ENCODE measurements at places on chromosomes 6 and 20.

- DNase-seq = no peak
These were observed 36.9 kb downstream of the TRPC4AP start for GRCh38 chr20:35055445-35056276.

DNA sequence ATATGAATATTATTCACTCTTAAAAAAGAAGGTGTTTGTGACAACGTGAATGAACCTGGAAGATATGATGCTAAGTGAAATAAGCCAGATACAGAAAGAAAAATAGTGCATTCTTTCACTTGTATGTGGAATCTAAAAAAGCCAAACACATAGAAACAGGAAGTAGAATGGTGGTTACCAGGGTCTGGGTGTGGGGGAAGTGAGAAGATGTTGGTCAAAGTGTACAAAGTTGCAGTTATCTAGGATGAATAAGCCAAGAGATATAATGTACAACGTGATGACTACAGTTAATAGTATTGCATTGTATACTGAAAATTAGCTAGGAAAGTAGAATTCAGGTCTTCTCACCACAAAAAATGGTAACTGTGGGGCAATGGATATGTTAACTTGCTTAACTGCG, 151.1 kb upstream of the HCRTR2 start:
- no peak for DNase-seq

DNA sequence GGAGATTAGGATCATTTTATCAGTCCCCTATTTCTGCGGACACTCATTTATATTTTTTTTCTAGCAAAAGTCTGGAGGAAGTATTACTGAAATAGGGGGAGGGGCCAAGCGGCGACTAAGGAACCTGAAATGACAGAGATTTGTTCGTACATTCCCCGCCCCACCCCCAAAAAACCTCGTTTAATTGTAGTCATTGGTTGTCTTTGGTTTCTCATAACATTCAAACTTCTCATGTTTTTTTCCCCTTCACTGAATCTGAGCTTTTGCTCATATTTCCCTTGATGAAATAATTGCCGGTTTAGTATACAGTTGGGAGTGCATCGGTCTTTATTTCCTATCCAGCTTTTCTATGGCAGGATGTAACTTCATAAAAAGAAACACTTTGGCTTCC, 768 bp upstream of the FYN start:
- peak; percentile 81 for DNase-seq

GRCh38 chr6:52981222-52981900, 13.7 kb downstream of the GSTA4 start:
- no peak for DNase-seq

GRCh38 chr6:151993364-151993763, 185.9 kb downstream of the ESR1 start:
- no peak for DNase-seq

DNA sequence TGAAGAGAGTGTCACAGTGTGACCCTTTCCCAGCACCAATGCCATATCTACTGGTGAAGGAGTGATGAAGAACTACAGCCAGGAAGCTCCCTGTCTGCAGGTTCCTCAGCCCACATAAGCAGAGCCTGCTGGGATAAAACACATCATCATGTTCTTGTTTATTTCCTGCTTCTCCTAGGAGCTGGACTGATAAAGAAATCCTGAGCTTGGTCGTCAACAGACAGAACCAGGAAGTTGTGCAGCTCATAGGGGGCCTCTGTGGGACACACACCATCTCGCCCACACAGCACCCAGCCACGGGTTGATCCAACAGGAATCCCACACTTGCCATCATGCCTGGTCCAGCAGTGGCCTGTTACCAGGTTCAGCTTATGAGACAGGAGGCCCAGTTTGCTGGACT, 2.8 kb upstream of the CSTL1 start:
- peak; percentile 20 for DNase-seq

DNA sequence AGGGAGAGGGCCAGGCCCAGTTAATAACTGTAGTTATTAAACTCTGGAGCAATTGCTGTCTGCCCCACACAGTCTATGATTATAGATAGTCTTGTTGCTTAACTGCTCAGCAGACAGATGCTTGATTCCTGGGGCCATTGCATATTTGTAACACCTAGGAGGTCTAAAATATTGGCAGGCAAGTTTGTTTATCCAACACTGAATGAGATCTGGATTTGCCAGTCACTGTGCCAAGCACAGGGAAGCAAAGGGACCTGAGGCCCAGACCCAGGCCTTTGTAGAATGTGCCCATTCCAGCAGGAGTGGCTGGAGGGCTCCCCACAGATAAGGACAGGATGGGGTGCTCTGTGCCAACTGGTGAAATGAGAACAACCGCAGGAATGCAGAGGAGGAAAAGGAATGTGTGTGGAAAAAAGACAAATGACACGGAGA, 17.6 kb upstream of the ENTPD6 start:
- no peak for DNase-seq

GRCh38 chr6:40349901-40350746, 237.0 kb downstream of the LRFN2 start:
- DNase-seq = no peak

DNA sequence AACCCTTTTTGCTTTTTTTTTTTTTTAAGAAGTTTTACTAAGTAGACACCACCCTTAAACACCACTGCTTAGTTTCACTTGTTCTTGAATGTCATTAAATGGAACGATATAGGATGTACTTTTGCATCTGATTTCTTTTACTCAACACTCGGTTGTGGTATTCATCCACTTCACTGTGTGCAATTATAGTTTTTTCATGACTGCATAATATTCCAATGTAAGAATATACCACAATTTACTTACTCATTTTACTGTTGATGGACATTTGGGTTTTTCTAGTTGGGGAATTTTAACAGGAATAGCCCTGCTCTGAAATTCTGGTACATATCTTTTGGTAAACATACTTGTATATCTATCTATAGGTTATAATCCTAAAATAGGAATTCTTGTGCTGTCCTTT, 29.9 kb downstream of the RTN4IP1 start:
- no peak for DNase-seq
